Stimulated activated CD8-positive, alpha-beta memory T cell treated with anti-CD3 and anti-CD28 coated beads, Interleukin-4, amount 100 ng/mL, for 4 hours (primary cell): ENCODE measurements at places on chromosomes 2 and 18.

- DNase-seq: no peak
These were observed 16.0 kb upstream of the MSGN1 start for GRCh38 chr2:17800219-17800618.

- DNase-seq: no peak
These were observed 238.5 kb upstream of the RGPD4 start for GRCh38 chr2:107588181-107588580.

GRCh38 chr2:29213888-29214291 is 98.7 kb downstream of the CLIP4 start:
- DNase-seq: no peak

- no peak for DNase-seq
These were observed 36.2 kb downstream of the USP40 start for GRCh38 chr2:233530381-233530780.
